ENCODE measurements at places on chromosomes 5 and 9.

DNA sequence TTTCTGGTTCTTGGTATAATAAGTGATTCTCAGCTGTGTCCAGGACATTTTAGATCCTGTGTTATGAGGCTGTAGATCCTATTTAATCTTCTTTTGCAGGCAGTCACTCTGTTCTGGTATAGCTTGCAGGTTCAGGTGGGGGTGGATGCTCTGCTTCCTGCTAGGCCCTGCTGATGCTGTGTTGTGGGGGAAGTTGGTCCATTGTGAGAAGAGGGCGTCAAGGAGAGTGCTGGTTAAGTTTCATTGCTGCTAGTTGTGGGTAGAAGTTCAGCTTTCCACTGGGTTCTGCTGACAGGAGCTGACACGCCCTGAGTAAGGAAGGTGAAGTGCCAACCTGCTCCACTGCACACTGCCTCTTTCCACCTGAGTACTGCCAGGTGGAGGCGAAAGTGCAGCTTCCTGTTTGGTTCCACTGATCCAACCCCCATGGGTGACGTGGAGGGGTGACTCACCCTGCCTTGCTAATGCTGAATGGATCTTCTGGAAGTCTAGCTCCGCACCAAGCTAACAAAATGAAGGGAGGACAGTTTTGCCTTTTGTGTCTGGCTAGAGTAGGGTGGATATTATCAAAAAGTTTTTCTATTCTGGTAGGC lies 16.3 kb downstream of the NMRK1 start:
- peak; percentile 40 for DNase-seq

DNA sequence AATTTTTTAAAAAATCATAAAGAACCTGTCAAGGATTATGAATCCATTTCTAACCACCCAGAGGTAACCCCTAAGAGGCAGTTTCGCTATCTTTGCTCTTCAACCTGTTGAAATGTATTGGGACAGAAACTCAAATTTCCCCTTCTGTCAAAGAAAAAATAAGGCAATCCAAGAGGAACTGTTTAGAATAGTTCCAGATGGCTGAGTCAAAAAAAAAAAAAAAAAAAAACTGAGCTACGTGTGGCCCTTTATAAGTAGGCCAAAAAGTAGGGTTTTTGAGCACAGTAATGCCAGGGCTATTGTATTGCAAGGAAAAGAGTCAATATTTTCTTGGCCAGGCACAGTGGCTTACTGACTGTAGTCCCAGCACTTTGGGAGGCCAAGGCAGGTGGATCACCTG lies 94.9 kb downstream of the RAD23B start:
- DNase-seq, result no peak

GRCh38 chr9:97109194-97109811 lies 70.4 kb upstream of the CTSV start:
- no peak for DNase-seq

DNA sequence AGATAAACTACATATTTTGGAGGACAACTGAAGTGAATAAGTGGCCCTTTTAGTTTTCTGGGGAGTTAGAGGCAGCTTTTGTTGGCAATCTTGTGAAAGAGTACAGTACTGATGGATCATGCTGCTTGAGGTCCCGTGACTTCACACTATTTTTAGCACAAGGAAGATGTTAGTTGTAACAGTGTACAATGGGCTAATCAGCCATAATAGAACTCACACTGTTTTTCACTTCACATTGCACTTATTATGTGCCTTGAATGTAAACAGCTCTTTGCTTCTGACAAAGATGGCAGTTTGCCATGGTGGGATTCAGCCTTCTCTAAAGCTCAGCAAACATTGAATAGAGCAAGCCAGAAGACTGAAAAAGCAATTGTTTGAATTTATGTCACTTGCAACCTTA lies 176.7 kb upstream of the ZNF608 start:
- DNase-seq, result no peak

DNA sequence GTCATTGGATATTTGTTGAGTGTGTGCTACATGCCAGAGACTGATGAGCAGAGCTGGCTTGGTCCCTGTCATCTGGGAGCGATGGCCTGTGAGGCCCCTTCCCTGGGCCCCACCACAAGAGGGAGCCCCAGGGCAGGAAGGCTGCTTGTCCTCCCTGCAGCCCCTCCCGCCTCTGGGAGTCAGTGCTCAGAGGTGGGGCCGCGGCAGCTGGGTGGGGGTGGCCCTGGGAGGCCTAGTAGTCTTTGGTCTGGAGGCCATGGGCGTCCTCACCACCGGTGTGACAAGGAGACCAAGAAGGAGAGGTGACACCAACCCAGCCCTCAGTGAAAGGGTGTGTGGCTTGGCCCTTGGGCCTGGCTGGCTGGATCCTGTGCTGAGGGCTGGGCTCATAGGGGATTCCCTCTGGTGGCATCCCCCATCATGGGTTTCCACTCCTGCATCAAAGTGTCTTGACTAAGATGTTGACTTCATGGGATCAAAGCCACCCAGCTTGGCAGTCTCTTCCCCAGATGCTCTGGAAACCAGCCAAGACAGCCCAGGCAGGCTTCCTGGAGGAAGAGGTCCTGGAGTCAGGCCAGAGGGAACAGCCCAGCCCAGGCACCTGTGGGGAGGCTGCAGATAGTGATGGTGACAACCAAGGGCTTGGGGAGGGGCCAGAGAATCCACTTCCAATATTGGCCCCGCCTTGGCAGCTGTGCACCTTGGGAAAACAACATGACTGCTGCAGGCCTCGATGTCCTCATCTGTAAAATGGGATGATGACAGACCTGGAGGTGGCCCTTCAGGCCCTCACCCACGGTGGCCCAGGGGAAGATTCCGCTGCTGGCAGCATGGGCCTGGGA lies 166.7 kb downstream of the GAPVD1 start:
- no peak for DNase-seq

- no peak for DNase-seq
These were observed 107.6 kb downstream of the PLPP1 start for GRCh38 chr5:55427157-55427556.

GRCh38 chr9:78680196-78680595 lies 383.3 kb downstream of the PSAT1 start:
- DNase-seq, result no peak

- DNase-seq, result no peak
These were observed 555.4 kb upstream of the CLINT1 start for GRCh38 chr5:158414333-158414762.

DNA sequence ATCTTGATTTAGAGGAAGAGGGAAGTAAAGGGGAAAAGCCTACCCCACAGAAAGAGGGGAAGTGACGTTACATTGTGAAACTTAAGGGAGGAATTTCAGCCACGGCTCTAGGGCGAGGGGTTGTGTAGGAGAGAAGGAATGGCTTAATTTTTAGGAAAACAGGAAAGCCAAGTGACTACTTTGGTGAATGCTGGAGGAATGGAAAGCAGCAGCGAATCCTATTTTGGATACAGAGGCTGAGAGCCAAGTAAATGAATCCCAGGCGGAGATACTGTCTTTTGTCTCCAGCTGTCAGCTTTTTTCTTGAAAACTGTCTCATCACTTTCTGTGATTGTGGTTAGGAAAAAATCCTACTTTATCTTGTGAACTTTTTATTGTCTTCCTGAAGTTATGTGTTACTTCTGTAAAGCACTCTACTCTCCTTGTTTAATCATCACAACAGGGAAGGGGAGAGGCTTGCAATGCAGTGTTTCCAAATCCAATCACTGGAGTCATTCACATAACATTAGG lies 188.4 kb downstream of the TSSK1B start:
- DNase-seq, result no peak

DNA sequence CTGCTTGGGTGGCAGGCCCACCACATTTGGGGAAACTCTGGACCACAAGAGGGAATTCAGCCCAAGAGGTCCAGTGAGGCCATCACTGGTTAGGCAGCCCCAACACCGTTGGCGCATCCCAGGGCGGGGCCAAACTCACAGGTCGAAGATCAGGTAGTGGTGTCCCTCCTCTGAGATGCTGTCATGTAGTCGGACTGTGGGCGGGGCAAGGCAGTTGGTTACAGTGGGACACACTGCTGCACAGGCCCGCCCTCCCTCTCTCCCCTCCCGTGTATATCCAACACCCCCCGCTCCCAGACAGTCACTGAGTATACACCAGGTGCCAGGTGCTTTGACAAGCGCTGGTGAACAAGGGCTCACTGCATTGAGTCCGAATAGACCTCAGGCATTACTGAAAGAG lies 32.1 kb downstream of the CAMK2A start:
- DNase-seq, result no peak

DNA sequence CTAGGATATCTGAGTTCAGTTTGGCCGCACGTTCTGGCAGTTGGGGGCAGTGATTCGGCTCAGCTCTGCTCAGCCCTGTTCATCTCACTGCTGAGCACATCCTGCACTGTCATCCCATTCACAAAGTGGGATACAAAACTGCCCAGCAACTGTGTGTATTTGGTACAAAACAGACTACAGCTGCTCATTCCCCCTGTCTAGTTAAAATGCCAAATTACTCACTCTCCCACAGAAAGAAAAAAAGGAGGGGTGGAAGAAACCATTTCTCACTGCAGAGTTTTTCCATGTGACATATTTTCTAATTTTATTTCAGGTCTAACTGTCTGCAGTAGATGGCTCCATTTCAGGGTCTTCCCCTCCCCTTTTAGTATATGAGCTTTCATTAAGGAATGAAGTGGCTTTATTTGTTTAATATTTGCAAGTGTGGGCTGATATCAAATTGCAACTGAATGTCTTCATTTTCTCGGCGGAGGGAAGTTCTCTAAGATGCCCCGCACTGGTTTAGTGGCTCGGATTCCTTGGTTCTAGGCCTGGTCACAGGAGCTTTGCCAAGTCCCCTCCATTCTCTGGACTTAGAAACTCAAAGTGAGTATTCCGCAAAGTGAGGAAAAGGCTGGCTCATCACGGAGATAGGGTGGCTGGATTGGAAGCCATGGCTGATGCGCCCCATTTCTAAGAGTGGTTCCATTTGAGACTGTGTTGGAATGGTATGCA lies 14.7 kb downstream of the COL15A1 start:
- no peak for DNase-seq

DNA sequence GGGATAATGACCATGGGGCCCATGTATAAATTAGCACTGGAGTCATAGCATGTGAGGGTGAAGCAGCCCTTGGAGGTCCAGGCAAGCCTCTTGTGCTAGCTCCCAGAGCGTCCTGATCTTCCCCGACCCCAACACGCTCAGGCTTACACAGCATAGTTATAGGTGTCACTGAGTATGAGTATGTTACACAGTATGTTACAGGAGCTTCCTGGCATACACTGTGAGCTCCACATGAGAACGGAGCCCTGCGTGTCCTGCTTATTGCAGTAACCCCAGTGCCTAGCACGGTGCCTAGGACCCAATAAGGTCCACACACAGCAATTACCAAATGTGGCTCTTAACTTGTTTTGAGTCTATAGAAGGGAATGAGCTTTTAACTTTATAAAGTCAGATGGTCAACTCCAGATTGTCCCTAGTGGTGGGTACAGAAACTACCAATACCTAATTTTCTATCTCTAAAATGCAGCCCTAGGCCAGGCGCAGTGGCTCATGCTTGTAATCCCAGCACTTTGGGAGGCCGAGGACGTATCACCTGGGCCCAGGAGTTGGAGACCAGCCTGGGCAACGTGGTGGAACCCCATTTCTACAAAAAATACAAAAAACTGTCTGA lies 64.1 kb downstream of the PLAC8L1 start:
- DNase-seq, result no peak

- DNase-seq, result no peak
These were observed 799.1 kb downstream of the TAF11L14 start for GRCh38 chr5:18433336-18433735.

DNA sequence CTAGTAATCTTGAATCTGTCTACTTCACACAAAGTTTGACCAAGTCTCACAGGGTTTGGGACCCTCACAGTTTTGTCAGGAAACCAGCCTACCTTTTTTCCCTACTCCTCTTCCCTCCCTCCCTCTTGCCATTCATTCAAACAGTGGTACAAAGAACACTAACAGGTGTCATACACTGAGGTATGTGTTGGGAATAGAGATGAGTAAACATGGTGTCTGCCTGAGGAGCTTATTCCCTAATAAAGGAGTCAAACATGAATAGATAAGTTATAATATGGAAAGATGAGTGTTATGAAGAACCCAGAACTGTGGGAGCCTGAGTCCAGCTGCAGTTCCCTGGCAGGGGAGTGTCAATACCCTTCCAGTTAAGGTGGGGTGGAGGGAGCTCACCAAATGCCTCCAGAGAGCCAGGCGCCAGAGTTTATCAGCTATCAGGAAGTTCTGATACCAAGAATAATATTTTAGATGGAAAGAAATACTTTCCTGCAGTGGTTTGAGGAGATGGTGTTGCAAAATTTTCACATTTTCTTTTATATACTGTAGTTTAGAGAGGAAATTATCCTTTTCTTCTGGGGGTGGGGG lies 183.4 kb upstream of the NR3C1 start:
- no peak for DNase-seq

GRCh38 chr5:54758038-54758437 lies 227.4 kb downstream of the ESM1 start:
- no peak for DNase-seq

DNA sequence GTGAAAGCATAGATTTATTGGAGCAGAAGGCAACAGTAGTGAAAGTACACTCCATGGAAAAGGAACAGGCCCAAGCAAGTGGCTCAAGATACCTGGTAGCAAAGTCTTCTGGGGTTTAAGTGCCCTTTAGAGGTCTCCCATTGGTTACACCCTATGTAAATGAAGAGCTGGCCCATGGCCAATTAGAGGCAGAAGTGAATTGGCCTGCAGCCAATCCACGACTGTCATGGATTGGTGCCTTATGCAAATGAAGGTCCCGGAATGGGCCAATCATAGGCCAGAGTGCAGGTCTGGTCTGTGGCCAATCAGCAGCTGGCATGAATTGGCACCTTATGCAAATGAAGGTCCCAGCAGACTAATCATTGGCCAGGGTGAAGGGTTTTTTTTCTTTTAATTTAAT lies 64.2 kb upstream of the PCSK5 start:
- DNase-seq, result no peak

GRCh38 chr9:34179213-34180136 lies 632 bp downstream of the UBAP1 start:
- no peak for DNase-seq

DNA sequence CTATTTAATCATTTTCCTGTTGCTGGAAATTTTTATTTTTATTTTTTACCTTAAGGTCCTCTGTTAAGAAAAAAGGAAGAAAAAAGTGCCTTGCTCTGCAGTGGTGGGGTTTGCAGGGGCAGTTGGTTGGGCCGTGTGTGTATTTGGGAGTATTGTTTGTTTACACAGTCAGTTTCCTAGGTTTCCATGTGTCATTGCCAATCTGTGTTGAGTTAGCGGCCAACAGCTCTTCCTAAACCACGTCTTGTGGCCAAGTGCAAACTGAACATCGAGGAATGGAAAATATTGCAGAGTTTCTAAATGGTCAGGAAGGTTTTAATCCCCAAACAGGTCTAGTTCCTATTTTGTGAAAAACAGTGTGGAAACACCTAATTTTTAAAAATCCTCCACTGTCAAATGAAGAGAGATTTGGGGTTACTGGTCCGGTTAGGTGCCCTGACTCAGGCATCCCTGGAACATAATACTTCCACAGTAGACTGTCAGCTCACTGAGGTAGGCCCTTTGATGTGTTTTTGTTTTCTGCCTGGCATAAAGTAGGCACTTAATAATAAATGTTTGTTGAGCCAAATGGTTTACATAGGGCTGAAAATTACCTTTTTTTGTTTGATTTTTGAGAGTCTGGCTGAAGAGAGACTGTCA lies 37.0 kb downstream of the MAMDC2 start:
- no peak for DNase-seq

- no peak for DNase-seq
These were observed 5.1 kb downstream of the ARL14EPL start for GRCh38 chr5:116037236-116037822.

All from activated T-helper 1 cell treated with anti-CD3 and anti-CD28 coated beads, Interleukin-2, amount 50 U/mL, for 16 hours (primary cell).